ENCODE measurements at places on chromosomes 11 and 22.

DNA sequence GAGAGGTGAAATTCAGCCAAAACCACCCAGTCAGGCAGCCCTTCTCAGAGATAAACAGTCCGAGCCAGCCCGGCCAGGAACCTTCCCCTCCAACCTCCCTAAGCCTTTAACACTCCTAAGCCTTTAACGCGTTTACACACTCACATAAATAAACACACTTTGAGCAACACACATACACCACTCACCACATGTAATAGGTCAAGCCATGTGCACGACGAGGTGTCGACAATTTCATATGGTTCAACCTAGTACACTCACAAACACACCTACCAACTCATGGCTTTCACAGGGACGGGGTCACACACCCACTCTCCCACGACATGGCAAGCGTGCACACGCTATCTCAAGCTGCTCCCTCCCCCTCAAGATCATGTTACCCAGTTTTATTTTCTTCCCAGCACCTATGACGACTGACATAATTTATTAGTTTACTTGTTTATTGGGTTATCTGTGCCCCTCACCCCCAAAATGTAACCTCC lies 15.5 kb downstream of the SLC43A1 start:
- DNase-seq, result no peak

GRCh38 chr11:96145163-96145585 lies 197.8 kb downstream of the MAML2 start:
- no peak for DNase-seq

- no peak for DNase-seq
Observed at GRCh38 chr11:19294444-19294843, 53.7 kb upstream of the E2F8 start.

DNA sequence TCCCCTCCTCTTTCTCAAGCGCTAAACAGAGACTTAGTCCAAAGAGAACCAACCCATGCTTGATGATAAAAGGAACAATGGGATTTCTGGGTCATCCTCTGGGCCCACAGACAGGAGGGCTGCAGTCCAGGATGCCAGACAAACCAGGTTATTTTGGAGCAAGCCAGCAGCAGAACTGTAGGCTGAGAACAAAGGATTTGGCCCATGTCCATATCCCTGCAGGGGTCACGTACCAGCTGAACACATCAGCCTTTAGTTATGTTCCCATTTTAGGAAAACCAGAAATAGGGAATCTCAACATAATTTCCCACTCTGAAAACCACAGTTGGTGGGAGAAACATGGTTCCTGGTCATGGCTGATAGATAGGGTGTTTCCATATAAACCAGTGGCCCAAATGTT lies 533.6 kb upstream of the CADM1 start:
- no peak for DNase-seq

- DNase-seq, result no peak
Observed at GRCh38 chr22:46635756-46636155, 15.6 kb downstream of the GRAMD4 start.
